Purkinje cell (primary cell): ENCODE measurements at places on chromosomes 12 and 14. TPM values are rescaled to one million over a fixed set of nuclear protein-coding genes. Genes with fewer than 3 reads are reported as not detected.

Gene C12orf60
- 2.0 and 9.4 TPM in 2 replicates for polyA plus RNA-seq

Gene CEBPE
- not detected in 2 replicates for polyA plus RNA-seq

Gene KDM5A
- 7.2 and 8.5 TPM in 2 replicates for polyA plus RNA-seq

Gene REM2
- polyA plus RNA-seq: not detected in 2 replicates

Gene ZCRB1
- polyA plus RNA-seq: 235 and 271 TPM in 2 replicates

Gene TMEM52B
- polyA plus RNA-seq: not detected in 2 replicates

Gene CRADD
- polyA plus RNA-seq: 24.2 and 38.5 TPM in 2 replicates

Gene IRAK4
- polyA plus RNA-seq: 0.28 and 2.1 TPM in 2 replicates

Gene ADSS1
- 1.8 and 1.9 TPM in 2 replicates for polyA plus RNA-seq

Gene KRT84
- polyA plus RNA-seq: not detected in 2 replicates
